ENCODE measurements at places on chromosomes 13 and 19.

GRCh38 chr13:92896842-92897241, 329.8 kb upstream of the GPC6 start:
- no peak for DNase-seq

DNA sequence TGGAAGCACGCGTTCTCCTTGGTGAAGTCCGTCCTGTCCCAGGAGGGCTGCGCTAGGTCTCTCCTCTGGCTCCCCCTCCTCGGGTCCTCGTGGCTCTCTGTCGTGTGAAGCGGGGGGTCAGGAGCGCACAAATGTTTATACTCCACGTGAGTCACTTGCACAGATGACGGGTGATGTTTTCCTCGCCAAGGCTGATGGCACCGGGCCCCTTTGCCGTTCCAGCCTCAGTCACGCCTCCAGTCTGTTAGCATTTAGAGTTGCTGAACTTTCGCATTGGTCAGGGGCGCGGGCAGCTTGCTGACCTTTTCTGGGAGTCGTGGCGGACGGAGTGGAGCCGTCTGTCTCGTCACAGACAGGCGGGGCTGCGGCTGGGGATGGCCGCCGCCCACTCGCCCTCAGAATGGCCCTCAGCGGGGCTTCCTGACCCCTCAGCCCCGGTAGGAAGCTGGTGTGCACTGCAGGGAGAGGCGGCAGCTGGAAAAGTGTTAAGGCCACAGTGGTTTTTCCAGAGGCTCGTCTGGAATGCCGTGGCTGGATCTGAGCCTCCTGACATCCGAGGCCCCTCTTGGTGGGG, 13.7 kb downstream of the KLHL26 start:
- no peak for DNase-seq

- DNase-seq, result peak; percentile 94
These were observed at the start of gene CHERP for GRCh38 chr19:16542045-16542909. CHERP (minus strand) TSS chr19:16542437; CDS start chr19:16542378, 59 bp downstream.

- no peak for DNase-seq
These were observed 136.1 kb upstream of the SPACA7 start for GRCh38 chr13:112240076-112240475.

DNA sequence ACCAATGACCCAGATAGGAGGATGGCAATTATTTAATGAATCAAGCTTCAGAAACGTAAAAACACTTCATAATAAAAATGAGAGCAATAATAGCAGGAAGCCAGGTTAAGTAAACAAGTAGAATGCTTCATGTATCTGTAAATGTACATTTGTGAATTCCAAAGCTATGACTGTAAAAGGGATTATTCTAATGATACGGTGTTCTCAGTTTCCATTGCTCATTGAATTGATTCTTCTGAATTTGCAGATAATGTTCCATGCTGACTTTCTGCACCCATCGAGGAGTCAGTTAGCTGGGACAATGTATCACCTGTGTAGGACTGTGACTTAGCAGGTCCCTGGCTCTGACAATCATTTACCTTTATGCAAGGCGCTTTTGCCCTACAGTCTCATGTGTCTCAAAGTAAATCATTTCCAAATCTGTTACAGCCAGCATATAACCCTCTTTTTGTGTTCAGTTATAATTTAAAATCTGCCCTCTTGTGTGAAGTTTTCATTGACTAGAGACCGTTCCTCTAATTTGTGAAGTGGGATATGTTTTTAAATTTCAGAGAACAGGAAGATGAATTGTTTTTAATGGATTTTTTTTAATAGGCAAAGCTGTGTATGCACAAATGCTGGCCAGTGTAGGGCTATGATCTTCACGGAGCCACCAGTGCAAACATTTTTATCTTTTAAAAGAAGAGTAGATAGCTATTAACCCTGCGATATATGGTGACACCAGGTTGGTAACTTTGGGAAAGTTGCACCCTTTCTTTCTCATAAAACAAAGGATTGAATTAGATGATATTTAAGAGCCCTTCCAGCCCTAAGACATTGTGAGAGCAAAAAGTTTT, 267.1 kb downstream of the KLF5 start:
- no peak for DNase-seq

GRCh38 chr19:8208922-8209461, at the start of gene CERS4:
CERS4 (plus strand) TSS chr19:8209370; CDS start chr19:8251077, 41,707 bp downstream.
- peak; percentile 16 for DNase-seq

DNA sequence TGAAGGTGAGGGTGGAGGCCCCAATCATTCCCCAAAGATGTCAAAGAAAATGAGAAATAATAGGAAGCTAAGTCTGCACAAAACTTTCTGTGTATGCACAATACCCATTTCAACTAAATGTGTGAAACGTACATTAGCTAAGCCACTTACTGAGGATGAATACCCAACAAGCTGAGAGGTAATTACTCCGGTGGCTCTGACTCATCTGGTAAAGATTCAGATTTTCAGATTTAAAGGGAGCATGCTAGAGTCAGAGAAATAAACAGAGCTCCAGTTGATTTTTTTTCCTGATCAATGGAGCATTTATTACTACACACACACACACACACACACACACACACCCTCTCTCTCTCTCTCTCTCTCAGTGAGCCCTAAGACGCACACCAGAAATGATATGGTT, 194.8 kb upstream of the ARGLU1 start:
- DNase-seq, result no peak

DNA sequence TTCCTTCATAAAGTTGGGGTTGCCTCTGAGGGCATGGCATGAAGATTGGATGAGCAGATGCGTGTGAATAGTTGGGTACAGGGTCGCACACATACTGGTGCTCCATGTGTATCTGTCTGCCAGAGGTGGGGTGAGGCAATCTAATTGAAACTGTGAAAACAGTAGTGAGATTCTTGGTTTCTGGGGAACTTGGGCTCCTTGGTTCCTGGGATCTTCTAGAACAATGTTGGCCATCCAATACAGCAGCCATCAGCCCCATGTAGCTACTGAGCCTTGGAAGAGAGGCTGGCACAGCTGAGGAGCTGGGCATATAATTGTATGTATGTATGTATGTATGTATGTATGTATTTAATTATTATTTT, 616 bp downstream of the FCHO1 start:
- DNase-seq, result no peak

DNA sequence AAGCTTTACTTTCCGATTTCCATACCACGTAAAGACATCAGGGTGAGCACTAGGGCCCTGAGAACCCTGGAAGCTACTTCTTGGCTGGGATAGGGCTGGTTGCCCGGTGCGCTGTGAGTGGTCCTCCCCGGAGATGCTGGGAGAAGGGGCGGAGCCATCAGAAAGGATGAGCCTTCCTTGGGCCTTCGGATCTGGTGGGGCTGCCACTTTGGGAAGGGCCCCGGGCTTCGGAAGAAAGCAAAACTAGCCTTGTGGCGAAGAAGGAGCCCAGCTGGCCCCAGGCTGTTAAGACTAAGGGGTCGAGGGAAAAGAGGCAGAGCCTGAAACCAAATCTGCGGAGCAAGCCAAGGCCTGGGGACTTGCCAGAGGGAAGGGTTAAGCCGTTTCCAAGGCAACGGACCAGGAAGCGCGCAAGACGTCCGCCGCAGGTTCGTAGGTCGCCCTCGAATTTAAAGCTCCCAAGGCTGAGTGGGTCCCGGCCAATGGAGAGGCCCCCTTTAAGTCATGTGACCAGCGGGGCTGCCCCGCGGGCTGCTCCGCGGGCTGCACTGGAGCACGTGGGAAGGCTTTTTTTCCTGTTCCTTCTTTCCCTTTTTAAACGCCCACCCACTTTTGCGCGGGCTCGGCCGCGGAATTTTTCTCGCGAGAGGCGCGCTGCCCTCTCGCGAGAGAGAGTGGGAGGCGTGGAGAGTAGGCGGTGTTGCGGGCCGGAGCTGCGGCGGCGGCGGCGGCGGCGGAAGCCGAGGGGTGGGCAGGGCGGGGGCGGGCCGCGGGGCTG, 426 bp upstream of the AKAP11 start:
- peak; percentile 83 for DNase-seq

All from activated CD8-positive, alpha-beta memory T cell treated with anti-CD3 and anti-CD28 coated beads for 1 hour (primary cell).